ENCODE measurements at places on chromosomes 11 and 22. TPM values are rescaled to one million over a fixed set of nuclear protein-coding genes. Genes with fewer than 3 reads are reported as not detected.
A peak's percentile ranks its signal among the peaks of the same experiment; 100 is the strongest.

The MIAT gene
- 0.66 TPM for total RNA-seq

GRCh38 chr22:27670701-27671412, 130.7 kb downstream of the MN1 start:
- DNase-seq: peak; percentile 73

DNA sequence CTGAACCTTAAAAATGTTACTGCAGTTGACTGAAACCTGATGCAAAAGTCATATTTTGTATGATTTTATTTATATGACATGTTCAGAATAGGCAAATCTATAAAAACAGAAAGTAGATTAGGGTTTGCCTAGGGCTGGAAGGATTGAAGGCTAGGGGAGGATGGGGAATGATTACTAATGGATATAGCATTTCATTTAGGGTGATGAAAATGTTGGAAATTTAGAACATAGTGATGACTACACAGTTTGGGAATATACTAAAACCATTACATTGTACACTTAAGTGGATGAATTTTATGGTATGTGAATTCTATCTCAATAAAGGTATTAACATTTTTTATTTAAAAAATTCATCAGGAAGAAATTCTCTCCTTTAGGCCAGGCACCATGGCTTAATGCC, 22.9 kb upstream of the PAFAH1B2 start:
- DNase-seq: no peak

The OR51I1 gene
- total RNA-seq: not detected

The PES1 gene
- total RNA-seq: 23.1 TPM

- DNase-seq: no peak
These were observed 14.3 kb downstream of the ATP5MG start for GRCh38 chr11:118415739-118416068.

The MMP8 gene
- not detected for total RNA-seq

The FGF19 gene
- not detected for total RNA-seq

GRCh38 chr11:2534134-2534956, 89.5 kb downstream of the KCNQ1 start:
- peak; percentile 9 for DNase-seq

DNA sequence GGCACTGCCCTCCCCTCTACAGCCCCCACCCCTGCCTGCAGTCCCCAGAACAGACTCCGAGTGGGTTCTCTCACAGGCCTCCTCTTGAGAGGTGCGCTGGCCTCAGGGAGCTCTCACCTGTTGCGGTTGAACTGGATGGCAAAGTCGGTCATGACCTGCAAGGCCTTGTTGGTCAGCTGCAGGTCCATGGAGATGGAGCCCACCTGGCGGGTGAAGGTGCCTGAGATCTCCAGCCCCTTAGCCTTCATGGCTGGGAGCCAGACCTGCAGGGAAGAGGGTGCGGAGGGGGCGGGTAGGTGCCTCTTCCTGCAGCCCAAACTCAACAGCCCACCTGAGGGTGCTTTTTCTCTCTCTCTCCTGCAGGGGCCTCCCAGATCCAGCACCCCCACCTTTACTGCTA, 18.7 kb upstream of the RASL10A start:
- no peak for DNase-seq

- peak; percentile 38 for DNase-seq
These were observed 16.2 kb downstream of the PIWIL3 start for GRCh38 chr22:24758164-24758799.

DNA sequence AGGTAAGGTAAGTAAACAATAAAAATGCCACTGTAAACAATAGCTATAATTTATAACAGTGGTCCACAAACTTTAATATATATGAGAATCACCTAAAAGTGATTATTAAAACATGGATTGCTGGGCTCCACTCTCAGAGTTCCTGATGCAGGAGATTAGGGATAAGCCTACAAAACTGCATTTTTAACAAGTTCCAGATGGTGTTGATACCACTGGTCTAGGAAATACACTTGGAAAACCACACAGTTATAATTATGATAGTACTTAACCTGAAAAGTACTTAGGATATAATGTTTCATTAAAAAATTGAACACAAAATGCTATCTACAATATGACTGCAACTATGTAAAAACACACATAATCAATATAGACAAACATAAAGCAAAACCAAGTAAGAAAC, 20.4 kb downstream of the FCHSD2 start:
- DNase-seq: no peak

The APOL1 gene
- 15.2 TPM for total RNA-seq

The SCN3B gene
- 1.9 TPM for total RNA-seq

DNA sequence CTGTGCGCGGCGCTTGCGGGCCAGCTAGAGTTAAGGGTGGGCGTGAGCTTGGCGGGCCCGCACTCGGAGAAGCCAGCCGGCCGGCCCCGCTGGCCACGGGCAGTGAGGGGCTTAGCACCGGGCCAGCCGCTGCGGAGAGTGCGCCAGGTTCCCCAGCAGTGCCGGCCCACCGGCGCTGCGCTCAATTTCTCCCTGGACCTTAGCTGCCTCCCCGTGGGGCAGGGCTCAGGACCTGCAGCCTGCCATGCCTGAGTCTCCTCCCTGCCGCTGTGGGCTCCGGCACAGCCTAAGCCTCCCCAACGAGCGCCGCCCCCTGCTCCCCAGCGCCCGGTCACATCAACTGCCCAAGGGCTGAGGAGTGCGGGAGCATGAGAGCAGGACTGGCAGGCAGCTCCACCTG, 5.2 kb upstream of the PES1 start:
- no peak for DNase-seq

DNA sequence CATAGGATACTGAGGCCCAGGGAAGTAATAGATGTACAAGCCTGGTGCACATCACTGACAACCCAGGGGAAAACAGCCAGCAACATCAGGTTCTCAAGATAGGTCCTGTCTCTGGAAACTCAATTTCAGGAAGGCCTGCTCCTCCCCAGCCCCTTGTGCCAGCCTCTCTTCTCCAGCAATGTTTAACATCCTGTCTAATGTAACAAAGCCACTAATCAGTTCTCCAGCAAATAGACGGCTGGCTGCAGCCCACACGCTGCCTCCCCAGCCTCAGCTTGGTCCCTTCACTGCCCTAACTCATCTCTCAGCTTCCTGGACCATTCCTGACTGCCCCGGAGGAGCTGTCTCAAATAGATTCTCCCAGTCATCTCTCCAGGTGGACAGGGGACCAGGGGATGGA, 37.8 kb downstream of the RPL27A start:
- no peak for DNase-seq

All from left ventricle myocardium inferior (tissue), 1 donor.